HFFc6 (cell line): ENCODE measurements at places on chromosomes 4 and X. TPM values are rescaled to one million over a fixed set of nuclear protein-coding genes. Genes with fewer than 3 reads are reported as not detected.

Gene SMIM43
- total RNA-seq: 0.39 to 2.0 TPM (median 0.76 TPM) in 3 replicates

Gene C1QTNF7
- 0.15 TPM in 1 of 3 replicates, not detected in the others for total RNA-seq

Gene ARMCX5
- 7.0 and 8.2 TPM in 2 replicates for total RNA-seq

Gene ADAMTS3
- total RNA-seq: 0.06 to 0.07 TPM in 2 of 3 replicates, not detected in the other

Gene ZNF157
- total RNA-seq: not detected in 3 replicates

Gene ITIH6
- not detected in 3 replicates for total RNA-seq

Gene SLITRK4
- total RNA-seq: not detected in 3 replicates

DNA sequence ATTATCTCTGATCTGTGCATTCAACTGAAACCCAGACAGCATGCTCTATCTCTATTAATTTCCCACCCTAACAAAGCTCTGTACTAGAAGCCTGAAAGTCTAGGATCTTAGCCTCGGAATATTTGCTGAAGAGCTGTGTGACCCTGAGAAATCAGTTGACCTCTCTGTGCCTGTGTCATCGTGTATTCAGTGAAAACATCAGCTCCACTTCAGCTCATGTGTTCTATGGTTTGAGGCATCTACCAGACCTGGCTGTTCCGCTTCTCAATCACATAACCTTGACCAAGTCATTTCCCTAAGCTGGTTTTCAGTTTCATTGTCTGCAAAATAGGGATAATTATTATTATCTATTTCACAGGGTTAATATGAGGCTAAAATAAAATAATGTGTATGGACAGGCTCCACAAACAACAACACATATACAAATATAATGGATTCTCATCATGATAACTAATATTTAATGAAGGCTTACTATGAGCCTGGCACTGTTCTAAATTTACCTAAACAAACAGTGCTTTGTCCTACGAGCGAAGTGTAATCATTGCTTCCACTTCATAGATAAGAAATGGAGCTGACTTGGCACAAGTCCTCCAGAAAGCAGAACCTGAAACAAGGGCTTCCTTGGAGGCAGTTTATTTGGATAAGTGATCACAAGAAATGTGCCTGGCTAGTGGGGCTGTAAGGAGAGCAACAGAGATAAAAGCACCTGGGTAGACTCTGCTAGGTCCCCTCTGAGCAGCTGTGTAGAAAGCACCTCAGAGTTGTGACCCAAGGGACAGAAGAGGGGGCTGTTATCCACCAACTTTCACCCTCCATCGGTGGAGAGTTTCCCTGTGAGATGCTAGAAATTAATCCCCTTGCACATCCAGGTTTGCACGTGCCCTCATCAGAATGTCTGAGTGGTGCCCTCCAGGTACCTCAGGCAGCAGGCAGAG, 356.9 kb downstream of the RAB28 start:
- no peak for DNase-seq

- DNase-seq: no peak
Measured at GRCh38 chrX:31186693-31187338, 115.0 kb upstream of the FTHL17 start.

DNA sequence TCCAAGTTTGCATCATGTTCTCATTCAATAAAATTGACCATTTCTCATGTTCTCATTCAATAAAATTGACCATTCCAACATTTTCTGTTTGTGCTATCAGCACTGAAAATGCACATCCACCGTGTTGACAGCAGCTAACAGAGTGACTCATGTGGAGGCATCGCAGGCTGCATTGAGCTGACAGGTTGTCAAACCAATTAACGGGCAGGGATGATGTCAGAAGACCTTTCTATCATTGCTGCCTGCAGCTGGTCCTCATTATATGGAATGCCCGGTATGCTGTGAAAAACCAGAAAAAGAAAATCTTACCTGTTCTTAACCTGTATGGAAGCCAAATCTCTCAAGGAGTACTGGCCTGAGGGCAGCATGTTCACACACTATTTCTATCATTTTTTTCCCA, 202.0 kb downstream of the SMIM20 start:
- no peak for DNase-seq

DNA sequence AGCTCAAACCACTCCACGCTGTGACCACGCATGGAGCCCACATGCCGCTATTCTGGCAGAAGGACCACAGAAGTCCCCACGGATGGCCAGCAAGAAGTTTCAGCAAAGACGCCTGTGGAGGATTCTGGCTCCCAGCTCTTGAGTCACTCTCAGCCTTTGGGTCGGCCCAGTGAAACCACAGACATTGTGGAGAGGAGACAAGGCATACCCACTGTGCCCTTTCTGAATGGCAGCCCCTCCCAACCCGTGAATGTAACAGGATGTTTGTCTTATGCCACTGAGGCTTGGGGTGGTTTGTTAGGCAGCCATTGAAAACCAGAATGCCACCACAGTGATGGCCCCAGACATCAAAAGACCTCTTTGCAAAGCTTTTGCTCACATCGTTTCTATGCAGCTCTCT, 42.7 kb downstream of the ABLIM2 start:
- no peak for DNase-seq

DNA sequence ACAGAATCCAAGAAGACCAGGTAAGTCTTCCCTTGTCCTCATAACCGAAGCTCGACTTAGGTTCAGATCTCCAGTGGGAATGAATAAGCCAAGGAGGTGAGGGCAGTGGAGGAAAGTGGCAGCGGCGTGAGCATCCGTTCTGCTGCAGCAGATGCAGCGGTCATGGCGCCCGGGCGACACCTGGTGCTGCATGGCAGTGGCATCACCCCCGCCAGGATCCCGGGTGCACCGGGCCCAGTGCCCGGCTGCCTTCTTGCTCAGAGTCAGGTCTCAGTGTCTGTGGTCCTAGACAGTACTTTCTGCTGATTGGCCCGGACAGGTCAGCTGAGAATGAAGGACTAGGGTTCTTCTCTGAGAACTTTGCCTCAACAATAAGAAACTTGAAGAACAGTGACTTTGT, 83.4 kb upstream of the SORBS2 start:
- no peak for DNase-seq
